Activated CD8-positive, alpha-beta memory T cell treated with anti-CD3 and anti-CD28 coated beads, Interleukin-2, amount 50 U/mL, for 4 hours (primary cell): ENCODE measurements at places on chromosomes 3 and 15.

GRCh38 chr15:90560229-90560776 lies 30.6 kb downstream of the CRTC3 start:
- DNase-seq, result no peak

DNA sequence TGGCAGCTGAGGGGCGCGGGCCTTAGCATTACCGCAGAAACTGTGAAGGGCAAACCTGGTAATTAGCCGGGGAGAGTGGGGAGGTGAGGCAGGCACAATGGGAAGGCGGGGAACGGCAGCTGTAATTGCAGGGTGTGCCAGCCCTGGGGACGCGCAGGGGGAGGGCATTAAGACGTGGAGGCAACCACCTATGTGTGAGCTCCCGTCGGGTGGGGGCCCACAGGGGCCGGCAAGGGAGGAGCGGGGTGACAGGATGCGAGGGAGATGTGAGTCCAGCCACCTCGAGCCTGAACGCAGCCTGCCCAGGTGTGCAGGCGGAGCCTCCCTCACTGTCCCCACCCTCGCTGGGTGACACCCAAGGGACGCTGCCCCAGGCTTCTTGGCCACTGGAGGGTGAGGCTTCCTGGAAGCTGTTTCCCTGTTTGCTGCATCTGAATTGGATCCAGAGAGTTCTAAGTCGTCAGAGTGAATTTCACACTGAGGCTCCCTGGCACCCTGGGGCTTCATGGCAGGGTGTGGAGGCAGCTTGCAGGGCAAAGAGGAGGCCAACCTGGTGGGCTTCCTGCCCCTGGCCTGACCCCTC lies 130.6 kb upstream of the MEF2A start:
- no peak for DNase-seq

DNA sequence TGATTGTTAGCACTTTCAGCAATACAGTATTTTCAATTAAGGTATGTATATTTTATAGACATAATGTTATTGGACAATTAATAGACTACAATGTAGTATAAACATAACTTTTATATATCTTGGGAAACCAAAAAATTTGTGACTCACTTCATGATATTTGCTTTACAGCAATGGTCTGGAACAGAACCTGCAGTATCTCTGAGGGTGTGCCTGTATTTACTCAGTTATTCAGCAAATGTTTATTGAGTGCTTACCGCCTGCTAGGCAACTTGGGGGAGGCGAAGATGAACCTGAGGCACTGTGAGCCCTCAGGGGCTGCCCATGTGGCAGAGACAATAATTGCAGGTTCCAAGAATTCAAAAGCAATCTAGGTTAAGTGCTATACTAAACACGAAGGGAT lies 144.8 kb downstream of the GABRB3 start:
- no peak for DNase-seq

DNA sequence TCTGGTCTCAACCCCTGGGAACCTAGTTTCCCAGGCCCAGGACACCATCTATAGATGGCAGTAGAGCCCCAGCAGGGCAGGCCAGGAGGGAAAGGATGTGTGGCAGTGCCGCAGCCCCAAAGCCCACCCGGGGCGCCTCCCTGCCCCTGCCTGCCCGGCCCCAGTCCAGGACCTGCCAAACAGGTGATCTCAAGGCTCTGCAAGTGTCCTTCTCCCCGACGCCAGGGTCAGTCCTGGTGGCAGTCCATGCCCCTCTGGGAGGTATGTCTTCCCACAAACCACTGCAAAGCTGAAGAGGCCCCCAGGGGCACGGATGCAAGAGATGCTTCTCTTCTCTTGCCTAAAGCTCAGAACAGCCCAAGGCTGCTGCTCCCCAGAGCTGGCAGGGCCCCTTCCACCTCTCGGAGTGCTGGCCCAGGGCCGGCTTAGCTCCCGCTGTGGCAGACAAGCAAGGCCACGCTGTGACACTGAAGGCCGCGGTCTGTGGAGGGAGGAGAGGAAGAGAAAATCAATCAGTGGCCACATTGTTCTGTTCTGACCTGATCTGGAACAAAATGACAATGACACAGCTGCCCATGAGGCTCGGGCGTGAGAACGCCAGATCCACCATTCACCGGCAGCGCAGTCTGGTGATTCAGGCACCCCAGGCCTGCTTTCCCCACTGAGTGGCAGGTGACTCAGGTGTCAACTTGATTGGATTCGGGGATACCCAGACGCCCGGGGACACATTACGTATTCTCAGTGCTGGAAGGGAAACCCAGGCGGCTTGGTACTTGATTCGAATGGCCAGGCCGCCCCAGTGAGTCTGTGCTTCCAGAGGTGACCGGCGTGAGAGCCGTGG lies 34.0 kb downstream of the KLHL25 start:
- DNase-seq, result no peak

DNA sequence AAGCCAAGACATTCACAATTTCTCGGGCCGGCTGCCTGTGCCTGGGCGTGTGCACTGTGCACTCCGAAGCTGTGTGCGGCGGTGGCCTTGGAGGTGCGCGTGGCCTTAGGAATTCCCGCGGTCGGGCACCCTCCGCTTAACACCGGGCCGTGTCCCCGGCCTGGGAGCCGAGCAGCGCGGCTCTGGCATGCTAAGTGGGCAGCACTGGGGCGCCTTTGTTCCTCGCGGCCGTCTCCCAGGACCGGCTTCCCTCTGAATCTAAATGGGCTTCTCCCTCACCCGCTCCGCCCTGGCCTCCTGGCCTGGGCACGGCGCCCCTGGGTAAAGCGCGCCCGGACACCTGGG lies 498 bp upstream of the ARNT2 start:
- no peak for DNase-seq

DNA sequence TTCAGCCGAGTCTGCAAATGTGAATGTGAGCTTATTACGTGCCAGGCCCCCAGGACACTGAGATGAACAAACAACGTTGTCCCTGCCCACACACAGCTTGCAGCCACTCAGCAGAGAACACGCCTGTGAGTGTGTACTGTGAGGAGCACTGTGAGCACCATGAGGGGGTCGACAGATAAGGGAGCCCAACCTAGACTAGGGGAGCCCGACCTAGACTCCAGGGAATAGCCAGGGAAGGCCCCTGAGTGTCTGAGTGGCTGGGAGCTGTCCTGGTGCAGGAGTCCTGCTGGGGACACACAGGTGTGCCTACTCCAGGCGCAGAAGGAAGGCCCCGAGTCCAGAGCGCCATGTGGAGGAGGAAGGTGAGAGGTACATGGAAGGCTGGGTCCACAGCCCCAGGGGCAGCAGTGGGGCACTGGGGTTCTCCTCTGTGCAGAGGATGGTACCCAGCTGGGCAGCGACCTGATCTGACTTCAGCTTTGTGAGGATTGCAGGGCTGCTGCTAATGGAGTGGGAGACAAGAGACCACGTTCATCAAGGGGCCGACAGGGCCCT lies 36.5 kb downstream of the MGLL start:
- no peak for DNase-seq

GRCh38 chr15:98425173-98425572 lies 223.2 kb upstream of the IGF1R start:
- no peak for DNase-seq

GRCh38 chr3:46380471-46381221 lies 9.9 kb downstream of the CCR5 start:
- DNase-seq, result no peak

GRCh38 chr3:17359911-17360310 lies 382.5 kb downstream of the TBC1D5 start:
- DNase-seq, result no peak
